Fibroblast of mammary gland (primary cell): ENCODE measurements at places on chromosomes 5 and 9.

DNA sequence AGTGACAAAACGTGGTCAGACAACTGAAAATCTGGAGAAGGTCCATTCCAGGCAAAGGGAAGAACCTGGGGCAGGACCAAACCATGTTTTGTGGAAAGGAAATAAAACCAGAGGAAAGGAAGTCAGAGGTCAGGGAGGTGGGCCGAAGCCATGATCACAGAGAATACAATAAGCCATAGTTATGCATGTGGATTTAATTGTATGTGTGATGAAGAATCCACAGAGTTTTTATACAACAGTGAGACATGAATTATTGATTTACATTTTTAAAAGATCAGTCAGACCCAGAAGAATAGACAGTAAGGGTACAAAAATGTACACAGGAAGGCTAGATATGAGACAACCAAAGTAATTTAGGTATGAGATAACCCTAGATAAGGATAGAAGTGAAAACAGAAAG lies 20.8 kb downstream of the TTC33 start:
- DNase-seq = peak; percentile 44

- DNase-seq = no peak
These were observed 46.0 kb upstream of the DAB2 start for GRCh38 chr5:39470811-39471210.

GRCh38 chr5:153498516-153498915 lies 8.0 kb downstream of the GRIA1 start:
- peak; percentile 32 for DNase-seq

- no peak for DNase-seq
These were observed 19.2 kb downstream of the BHMT start for GRCh38 chr5:79130781-79131180.

DNA sequence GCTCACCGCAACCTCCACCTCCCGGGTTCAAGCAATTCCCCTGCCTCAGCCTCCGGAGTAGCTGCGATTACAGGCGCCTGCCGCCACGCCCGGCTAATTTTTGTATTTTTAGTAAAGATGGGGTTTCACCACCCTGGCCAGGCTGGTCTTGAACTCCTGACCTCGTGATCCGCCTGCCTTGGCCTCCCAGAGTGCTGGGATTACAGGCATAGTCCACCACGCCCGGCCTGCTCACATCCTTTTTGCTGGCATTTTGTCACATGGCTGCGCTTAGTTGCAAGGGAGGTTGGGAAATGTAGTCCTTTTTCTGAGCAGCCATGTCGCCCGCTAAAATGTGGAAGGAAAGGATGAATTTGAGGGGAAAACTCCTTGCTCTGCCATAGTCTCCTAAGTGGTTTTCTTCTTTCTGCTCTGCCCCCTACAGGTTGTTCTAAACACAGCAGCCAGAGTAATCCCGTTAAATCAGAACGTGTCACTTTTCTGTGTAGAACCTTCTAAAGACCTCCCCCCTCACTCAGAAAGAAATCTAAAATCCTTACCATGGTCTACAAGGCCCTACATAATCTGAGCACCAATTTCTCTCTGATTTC lies 57.8 kb upstream of the HSPA9 start:
- peak; percentile 90 for DNase-seq

DNA sequence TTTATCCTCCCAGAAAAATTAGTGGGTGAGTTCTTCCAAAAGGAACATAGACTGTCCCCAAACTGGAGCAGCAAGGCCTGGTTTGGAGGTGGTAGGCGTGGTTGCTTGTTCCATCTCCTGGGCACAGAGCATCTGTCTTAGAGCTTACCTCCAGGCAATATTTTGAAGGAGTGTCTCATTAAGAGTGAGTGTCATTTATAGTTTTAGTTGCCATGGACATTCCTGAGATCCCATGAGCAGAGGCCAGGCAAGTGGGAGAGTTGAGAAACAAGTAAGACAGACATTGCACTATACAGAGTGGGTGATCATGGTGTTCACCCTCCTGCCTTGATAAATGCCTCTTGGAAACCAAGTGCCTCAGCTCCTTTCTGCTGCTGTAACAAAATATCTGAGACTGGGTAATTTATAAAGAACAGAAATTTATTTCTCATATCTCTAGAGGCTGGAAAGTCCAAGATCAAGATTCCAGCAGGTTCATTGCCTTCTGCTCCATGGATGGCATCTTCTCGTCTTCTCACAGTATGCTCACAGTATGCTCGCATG lies 68.5 kb downstream of the KIAA1958 start:
- DNase-seq = no peak

- no peak for DNase-seq
These were observed 12.7 kb downstream of the ANXA6 start for GRCh38 chr5:151144922-151145321.

DNA sequence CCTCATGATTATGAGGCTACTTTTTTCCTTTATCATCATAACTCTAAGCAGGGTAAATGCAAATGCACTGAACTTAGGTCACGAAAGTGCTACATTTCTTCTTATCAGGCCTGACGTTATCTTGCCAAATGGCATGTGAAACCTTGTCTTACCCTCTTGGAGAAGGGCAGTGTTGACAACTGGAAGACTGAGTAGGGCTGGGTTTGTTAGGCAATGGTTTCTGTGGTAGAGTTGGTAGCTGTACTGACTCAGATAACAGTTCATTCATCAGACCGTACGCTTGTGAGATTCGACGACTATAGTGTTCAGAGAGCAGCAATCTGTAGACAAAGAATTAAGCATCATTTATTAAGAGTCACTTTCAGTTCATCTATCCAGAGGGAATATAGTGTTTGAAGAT lies 127.7 kb downstream of the CPLANE1 start:
- no peak for DNase-seq

DNA sequence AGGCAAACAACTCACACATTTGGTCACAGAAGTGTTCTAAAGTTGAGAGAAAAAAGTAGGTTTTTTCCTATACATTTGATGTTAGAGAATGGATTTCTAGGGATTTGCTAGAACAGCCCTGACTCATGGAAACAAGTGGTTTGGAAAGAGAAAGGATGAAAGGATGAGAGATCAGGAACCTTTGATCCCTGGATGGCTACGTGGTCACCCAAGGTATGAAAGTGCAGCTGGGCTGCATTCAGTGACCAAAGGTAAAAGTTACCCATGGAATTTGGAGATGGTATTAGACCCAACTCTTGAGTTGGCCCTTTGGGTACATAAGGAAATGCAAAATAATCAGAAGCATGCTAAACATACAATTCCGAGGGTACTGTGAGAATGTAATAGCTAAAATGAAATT lies 61.3 kb upstream of the SPIN1 start:
- no peak for DNase-seq

GRCh38 chr5:116881921-116882531 lies 307.4 kb upstream of the SEMA6A start:
- no peak for DNase-seq

GRCh38 chr5:106094839-106095238 lies 1575.9 kb downstream of the EFNA5 start:
- DNase-seq = no peak
